ENCODE measurements at places on chromosomes 7 and 10.
A peak's percentile ranks its signal among the peaks of the same experiment; 100 is the strongest.

- DNase-seq, result peak; percentile 7
These were observed 63.0 kb upstream of the CYP26C1 start for GRCh38 chr10:92997620-92998019.

GRCh38 chr10:112456533-112456932 lies 9.5 kb downstream of the VTI1A start:
- DNase-seq, result no peak

GRCh38 chr10:130215931-130216231 lies 79.7 kb downstream of the GLRX3 start:
- no peak for DNase-seq

GRCh38 chr10:80460399-80461207 lies 6.5 kb downstream of the TSPAN14 start:
- peak; percentile 47 for DNase-seq

- DNase-seq, result no peak
These were observed 43.1 kb upstream of the CASD1 start for GRCh38 chr7:94466516-94466915.

DNA sequence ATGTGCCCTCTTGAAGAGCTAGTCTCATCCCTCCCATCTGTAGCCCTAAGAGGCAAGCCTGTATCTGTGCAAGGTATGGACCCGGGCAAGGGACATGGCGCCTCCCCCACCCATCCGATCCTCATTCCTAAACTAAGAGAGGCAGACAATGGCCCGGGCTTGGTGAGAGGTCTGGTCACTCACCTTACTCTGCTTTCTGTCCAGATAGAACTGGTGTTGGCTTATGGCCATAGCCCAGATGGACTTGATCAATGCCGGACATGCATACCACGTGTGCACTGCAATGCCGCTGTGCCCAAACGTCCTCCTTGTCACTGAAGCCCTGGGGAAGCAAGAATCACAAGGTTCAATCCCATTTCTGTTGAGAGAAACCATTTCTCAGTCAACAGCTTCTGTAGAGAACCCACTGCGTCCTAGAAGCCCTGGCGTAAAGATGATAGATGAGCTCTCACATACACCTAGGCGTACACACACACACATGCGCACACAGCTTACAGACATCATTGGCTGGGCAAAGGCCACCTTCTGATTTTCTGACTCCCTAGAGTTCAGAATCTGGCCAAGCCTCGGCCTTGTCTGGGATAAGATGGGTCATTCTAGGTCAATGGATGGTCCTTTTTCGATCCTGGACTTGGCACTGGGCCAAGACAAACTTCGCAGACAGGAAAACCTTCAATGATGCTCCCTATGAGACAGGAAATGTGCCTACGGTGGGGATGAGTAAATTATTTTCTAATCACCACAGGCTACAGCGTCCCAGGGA lies 114.6 kb downstream of the PRPF18 start:
- no peak for DNase-seq

- no peak for DNase-seq
These were observed 20.4 kb upstream of the C10orf71 start for GRCh38 chr10:49278497-49278981.

DNA sequence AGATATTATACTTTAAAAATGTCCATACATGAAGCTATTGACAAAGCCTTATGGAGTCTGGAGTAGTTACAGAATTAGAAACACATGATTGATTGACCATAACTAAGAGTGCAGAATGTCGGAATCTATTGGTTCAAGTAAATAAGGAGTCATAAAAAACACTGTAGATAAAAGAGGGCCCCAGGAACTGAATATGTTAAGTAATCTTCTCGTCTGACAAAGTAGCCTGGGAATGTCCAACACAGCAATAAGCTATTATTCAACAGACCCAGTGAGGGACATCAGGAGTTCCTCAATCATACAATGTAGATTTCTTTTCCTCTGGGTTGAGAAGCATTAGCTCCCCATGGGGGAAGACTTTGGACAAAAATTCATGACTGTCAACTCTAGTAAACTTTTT lies 782.0 kb downstream of the SUGCT start:
- DNase-seq, result no peak

- no peak for DNase-seq
These were observed 40.3 kb upstream of the CNTNAP2 start for GRCh38 chr7:146076344-146076743.

GRCh38 chr7:4033996-4034395 lies 648.1 kb upstream of the FOXK1 start:
- no peak for DNase-seq

DNA sequence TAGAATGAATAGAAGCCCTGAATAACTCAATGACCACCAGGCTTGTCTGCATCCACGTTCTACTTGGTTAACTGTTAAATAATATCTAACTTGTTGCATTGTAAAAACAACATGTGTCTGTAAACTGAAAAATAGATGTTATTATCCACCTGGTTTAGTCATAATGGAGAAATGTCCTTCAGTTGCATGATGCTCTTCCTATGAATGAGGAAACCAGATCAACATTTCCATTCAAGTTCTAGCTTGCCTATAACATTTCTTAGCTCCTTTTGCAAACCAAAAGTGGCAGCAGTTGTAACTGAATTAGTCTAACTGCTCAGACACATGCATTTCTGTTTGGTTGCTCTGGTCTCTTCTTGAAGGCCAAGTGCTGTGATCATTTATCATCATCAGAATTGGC lies 62.9 kb upstream of the BET1 start:
- DNase-seq, result no peak

DNA sequence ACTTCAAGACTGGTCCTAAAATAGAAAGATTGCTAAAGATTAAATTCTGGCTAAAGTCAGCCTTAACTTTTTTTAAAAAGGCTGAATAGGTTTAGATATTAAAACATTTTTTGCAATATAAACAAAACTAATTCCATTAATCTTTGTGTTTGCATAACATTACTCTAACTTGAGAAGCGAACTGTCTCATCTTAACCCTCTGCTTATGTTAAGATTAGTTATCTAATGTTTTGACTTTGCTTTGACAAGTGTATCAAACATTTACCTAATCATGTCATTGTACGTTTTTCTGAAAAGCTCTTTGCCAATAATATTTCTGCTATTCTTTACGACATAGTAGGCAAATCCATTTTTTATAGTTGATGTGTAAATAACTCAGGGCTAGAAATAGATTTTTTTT lies 68.0 kb downstream of the ITIH5 start:
- DNase-seq, result no peak

DNA sequence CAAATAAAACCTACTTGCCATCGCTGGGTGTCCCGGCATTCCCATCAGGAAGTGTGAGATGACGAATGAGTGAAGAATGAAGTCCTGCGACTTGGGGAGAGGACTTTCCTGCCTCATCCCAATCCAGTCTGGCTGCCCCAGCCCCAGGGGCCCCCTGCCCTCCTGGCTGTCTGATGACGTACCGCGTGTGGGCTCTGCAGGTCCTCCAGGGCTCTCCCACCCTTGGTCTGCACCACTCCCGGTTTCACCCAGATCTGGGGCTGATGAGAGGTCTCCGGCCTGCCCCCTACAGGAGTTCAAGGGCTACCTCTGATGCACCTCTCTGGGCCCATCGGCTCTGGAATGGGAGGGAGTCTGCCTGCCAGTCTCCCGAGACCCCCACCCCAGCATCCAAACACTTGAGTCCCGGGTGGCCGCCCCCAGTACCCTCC lies 9.8 kb downstream of the ATP6V1F start:
- no peak for DNase-seq

GRCh38 chr10:25142116-25142864 lies 32.5 kb upstream of the GPR158 start:
- peak; percentile 12 for DNase-seq

DNA sequence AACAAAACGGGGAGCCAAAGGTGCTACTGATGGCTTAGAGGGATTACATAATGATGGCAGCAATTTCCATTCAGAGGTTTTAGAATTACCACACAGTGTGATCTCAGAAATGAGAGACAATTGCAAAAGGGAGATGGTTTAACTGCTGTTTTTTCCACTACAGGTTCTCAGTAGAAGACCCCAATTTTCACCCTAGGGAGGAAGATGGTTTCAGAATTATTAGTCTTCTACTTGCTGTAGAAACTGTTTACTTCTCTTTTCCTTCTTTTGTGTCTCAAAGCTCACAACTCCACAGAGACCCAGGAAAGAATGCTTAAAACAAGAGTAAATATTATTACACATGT lies 226.5 kb downstream of the INHBA start:
- DNase-seq, result no peak

GRCh38 chr7:98199131-98199530 lies 12.1 kb upstream of the BHLHA15 start:
- DNase-seq, result no peak

DNA sequence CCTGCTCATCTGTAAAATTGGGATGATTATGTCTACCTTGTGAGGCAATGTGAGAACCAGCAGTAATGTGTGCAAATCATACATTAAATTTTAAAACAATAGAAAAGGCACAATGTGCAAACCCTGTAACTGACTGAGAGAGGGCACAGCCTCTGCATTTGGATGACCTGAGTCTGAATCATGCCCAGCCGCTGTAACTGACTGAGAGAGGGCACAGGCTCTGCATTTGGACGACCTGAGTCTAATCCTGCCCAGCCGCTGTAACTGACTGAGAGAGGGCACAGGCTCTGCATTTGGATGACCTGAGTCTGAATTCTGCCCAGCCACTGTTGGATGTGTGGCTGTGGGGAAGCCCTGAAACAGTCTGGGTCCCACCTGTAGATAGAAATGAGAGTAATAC lies 351.5 kb upstream of the SHH start:
- no peak for DNase-seq

- no peak for DNase-seq
These were observed 30.8 kb downstream of the GRID1 start for GRCh38 chr10:86335831-86336230.

DNA sequence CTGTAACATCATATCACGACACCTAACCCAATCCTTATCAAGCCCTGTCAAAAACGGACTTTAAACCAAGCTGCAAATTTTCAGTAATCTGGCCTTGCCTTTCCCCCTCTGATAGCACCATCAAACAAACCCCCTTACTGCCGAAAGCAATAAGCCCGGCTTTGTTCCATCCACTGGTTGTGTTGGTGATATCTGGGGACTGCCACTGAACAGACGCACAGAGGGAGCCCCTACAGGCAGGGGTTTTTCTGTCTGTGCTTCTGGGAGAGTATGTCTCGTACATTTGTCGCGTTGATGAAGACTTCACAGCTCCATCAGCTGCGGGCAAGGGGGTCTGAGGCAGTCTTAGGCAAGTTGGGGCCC lies 550 bp upstream of the PLAU start:
- no peak for DNase-seq

- peak; percentile 42 for DNase-seq
These were observed 38.6 kb downstream of the MRC1 start for GRCh38 chr10:17847585-17848296.

DNA sequence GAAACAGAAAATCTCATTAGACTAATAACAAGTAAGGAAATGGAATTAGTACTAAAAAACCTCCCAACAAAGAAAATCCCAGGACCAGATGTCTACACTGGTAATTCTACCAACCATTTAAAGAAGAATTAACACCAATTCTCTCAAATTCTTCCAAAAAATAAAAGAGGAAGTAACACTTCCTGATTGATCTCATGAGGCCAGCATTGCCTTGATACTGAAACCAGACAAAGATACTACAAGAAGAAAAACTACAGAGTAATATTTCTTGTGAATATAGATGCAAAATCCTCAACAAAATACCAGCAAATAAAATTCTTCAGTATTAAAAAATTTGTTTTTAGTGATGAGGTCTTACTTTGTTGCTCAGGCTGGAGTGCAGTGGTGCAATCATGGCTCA lies 21.3 kb downstream of the GCK start:
- DNase-seq, result no peak

DNA sequence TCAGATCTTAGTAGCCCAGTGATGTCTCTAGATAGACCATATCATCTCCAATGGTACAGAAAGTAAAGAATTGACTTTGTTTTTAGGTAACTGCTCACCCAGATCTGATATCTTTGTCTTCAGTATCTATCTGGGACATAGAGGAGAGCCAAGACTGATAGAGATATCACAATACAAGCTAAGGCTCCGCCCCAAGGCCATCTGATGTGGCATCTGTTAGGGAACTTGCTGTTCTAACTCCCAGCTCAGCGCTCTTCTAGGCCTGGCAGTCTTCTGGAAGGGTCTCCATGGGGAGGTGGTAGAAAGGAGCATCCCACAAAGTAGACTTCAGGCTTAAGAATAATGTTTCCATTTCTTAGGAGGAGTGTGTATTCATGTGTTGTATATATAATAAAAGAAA lies 88.4 kb upstream of the SAMD8 start:
- DNase-seq, result no peak

DNA sequence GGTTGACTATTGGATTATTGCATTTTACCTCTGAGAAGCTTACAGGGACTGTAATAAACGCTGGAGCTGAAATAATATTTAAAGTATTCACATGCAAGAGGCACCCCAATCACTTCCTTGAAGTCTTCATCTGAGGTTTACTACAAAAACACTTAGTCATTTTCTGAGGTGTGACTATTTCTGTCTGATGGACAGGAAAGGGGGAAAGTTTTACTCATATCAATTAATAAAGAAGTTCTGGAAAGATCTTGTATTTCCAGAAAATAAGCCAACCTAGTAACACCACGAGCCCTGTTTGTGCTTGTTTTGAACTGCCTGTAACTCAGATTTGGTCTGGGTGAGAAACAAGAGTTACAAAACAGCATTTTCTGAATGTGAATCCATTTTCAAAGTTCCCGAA lies 63.9 kb upstream of the PRKCQ start:
- DNase-seq, result no peak

- no peak for DNase-seq
These were observed 27.0 kb downstream of the JMJD1C start for GRCh38 chr10:63438506-63439498.

DNA sequence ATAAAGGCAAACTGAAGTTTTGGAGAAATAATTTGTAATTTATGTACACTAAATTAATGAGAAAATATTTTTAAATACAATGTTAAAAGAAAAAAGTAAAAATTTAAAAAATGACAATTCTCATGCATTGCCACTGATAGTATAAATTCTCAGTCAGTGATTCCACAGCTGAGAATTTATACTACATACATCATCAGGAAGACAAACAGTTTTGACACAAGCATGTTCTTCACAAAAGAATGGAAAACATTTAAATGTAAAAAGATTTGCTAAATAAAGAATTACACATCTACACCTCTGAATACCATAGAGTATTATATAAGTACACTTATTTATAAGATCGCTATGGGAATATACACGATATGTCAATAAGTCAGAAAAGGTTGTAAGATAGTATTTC lies 101.1 kb upstream of the LAMB4 start:
- no peak for DNase-seq

- no peak for DNase-seq
These were observed 108.4 kb downstream of the HIPK2 start for GRCh38 chr7:139669106-139670061.

- peak; percentile 76 for DNase-seq
These were observed 72.3 kb upstream of the LEP start for GRCh38 chr7:128168667-128169210.

- no peak for DNase-seq
These were observed 21.1 kb upstream of the NOM1 start for GRCh38 chr7:156928406-156928747.

DNA sequence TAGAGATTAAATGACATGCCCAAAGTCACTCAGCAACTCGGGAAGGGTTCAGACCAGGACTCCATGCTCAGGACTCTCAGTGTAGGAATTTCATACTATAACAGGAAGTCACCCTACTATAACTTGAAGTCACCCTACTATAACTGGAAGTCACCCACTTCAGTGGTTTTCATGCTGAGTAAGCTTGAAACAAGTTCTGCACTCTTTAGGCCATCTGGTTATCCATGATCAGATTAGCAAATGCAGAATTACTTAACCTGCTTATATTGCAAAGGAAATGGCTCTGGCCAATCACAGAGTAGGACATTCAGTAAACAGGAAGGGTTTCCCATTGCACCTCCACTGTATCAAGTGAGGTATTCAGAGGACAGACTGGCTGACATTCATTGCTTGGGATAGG lies 1240.4 kb downstream of the GATA3 start:
- no peak for DNase-seq

Measured in AG20443 (cell line).